ENCODE measurements at places on chromosomes 3 and 15.

- H3K4me1 ChIP-seq: no peaks in the 10 kb centered on the region
- no peak overlapping the region for H3K27ac ChIP-seq
- peaks cover 61% of the 10 kb centered on the region for H3K36me3 ChIP-seq
- DNase-seq: no peak
Measured at GRCh38 chr3:197874653-197875052, 75.3 kb upstream of the RPL35A start.

DNA sequence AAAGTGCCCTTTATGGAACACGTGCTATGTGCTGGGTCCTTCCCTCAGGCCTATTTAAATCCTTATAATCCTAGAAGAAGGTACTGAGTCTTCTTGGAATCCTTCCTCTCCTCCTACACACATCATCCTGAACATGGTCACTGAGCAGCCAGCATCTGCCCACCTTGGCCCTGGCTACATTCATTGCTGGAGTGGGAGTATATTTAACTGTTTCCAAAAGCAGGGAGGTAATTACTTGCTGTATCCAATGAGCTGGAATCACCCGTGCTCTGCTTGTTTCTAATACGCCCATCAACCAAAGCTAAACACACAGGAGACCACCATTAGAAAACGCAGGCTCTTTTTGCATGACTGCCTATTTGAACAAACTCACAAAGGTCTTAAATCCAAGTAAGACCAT is 122.2 kb downstream of the RORA start:
- H3K4me3 ChIP-seq: no peak overlapping the region
- no peak overlapping the region for H3K27ac ChIP-seq
- no peak for DNase-seq
- H3K36me3 ChIP-seq: no peaks in the 10 kb centered on the region
- H3K27me3 ChIP-seq: no peaks in the 10 kb centered on the region

DNA sequence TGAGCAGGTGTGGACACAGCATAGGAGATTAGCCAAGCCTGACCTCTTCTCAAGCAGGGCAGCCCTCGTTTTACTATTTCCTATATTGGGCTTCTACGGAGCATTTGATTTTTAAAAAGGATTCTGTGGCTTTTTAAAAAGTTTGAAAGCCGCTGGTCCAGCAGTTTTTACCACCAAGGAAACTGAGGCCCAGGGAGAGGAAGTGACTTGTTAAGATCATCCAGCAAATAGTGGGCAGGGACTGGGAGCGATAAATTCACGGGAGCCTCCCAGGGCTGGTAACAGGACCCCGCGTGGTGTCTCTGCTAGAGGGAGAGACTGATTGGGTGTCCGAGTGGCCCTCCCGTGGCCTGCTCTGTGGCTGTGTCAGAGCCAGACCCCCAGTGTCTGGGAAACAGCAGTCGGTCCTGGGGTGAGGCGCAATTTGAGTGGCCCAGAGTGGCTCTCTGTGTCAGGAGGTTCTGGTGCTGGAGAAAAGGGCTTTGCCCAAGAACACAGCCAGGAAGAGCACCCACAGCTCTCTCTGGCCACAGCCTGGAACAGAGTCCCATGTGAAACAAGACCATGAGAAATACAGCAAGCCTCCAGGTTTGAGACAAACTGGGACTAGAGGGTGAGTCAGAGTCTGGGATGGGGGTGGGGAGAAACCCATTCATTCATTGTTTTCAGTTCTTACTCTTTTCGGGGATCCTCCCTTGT is 4.2 kb downstream of the FURIN start:
- DNase-seq: peak; percentile 30
- peaks cover 6% of the 10 kb centered on the region for H3K4me1 ChIP-seq
- peak overlapping the region; percentile 65 for H3K4me3 ChIP-seq
- H3K27me3 ChIP-seq: no peaks in the 10 kb centered on the region
- no peak overlapping the region for H3K27ac ChIP-seq

- no peak overlapping the region for H3K27ac ChIP-seq
- DNase-seq: no peak
- no peaks in the 10 kb centered on the region for H3K4me1 ChIP-seq
- peaks cover 4% of the 10 kb centered on the region for H3K36me3 ChIP-seq
- H3K4me3 ChIP-seq: no peak overlapping the region
Measured at GRCh38 chr3:15380980-15381890, 46.1 kb downstream of the METTL6 start.

DNA sequence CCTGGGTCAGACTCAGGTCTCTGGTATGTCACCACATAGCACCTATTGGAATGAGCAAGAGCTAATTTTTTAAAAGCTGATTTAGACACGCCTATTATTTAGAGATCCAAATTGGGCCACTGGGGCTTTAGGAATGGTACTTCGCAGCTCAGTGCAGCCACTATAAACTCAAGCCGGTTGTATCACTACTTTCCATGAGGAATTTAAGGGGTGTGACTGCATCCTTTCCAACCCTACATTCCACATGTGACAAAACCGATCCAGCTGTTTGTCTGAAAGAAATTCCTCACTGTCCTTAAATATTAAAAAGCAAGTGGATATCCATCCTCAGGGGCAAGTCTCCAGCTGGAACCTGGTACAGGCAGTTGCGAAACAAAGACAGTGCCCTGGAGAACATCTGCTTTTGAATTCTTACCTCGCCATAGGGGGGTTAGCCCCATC is 12.8 kb downstream of the VGLL3 start:
- peaks cover 9% of the 10 kb centered on the region for H3K36me3 ChIP-seq
- DNase-seq: no peak
- H3K27me3 ChIP-seq: no peaks in the 10 kb centered on the region
- no peak overlapping the region for H3K4me3 ChIP-seq
- no peaks in the 10 kb centered on the region for H3K4me1 ChIP-seq
- no peak overlapping the region for H3K27ac ChIP-seq

DNA sequence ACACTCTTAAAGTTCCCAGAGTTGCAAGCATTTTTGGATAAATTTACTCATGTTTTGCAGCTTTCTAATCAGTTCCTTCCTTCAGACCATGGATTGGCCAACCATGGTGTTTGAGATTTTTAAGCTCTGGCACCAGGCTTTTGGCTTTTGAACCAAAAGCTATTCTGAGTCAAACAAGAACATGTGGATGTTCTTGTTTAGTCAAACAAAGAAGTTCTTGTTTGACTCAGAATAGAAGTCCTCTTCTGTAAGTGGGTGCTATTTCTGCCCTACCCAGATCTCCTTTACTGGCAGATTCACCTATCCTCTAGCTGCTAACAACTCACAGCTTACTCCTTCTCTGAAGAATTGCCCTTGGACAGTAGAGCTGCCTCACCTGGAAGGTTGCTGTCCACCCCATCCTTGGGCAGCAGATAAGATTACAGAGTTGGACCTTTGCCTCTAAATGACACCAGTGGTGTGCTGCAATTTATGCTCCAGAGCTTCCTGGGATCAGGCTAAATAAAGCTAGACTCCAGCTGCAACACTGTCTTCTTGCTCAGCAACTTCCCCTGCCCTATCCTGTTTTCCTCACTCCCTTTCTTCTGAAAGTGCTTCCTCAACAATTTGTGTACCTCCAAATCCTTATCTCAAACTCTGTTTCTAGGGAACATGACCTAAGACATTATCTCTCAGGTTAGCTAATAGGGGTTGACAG is 65.6 kb downstream of the COL6A6 start:
- no peak overlapping the region for H3K27ac ChIP-seq
- no peaks in the 10 kb centered on the region for H3K4me1 ChIP-seq
- no peaks in the 10 kb centered on the region for H3K36me3 ChIP-seq
- no peak for DNase-seq

GRCh38 chr3:125257536-125257935 is 45.0 kb upstream of the SLC12A8 start:
- H3K36me3 ChIP-seq: peaks cover 17% of the 10 kb centered on the region
- H3K4me3 ChIP-seq: no peak overlapping the region
- H3K27ac ChIP-seq: no peak overlapping the region
- no peaks in the 10 kb centered on the region for H3K27me3 ChIP-seq

DNA sequence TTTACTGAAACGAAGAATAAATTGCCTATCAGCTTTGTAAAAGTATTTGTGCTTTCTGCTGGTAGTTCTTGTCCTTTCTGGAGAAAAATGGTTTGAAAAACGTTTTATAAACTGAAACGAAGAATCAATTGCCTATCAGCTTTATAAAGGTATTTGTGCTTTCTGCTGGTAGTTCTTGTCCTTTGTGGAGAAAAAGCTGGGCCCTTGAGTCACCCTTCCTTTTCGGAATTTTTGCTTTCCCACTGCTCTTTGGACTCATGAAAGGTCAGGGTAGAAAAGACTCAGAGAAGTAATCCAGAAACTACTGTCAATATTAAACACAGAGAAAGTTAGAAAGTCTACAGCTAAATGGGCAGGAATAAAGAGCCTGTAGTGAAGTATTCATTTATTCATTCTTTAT is 72.8 kb downstream of the EOMES start:
- no peaks in the 10 kb centered on the region for H3K36me3 ChIP-seq
- peaks cover 6% of the 10 kb centered on the region for H3K4me1 ChIP-seq
- H3K4me3 ChIP-seq: no peak overlapping the region

- no peak overlapping the region for H3K4me3 ChIP-seq
- no peaks in the 10 kb centered on the region for H3K36me3 ChIP-seq
- DNase-seq: no peak
- no peaks in the 10 kb centered on the region for H3K4me1 ChIP-seq
Measured at GRCh38 chr15:40881351-40881750, 7.3 kb upstream of the RHOV start.

- no peak overlapping the region for H3K27ac ChIP-seq
- no peaks in the 10 kb centered on the region for H3K27me3 ChIP-seq
- no peak overlapping the region for H3K4me3 ChIP-seq
Measured at GRCh38 chr15:80526556-80527340, 122.6 kb downstream of the ARNT2 start.

Measured in H9 (cell line).